Thoracic aorta (tissue), 2 donors: ENCODE measurements at places on chromosomes 5 and 9. TPM values are rescaled to one million over a fixed set of nuclear protein-coding genes. Genes with fewer than 3 reads are reported as not detected.

SNCAIP gene
- 8.5 TPM for total RNA-seq

FAM78A gene
- 5.7 TPM for total RNA-seq

TGFBI gene
- 173 TPM for total RNA-seq

FOXD4 gene
- not detected for total RNA-seq

TAF1L gene
- not detected for total RNA-seq

FBP2 gene
- 0.49 TPM for total RNA-seq

PCDHA9 gene
- 1.1 TPM for total RNA-seq

ALDH7A1 gene
- total RNA-seq: 17.6 TPM

FSD1L gene
- total RNA-seq: 5.1 TPM

KCNMB1 gene
- total RNA-seq: 30.1 TPM

KCTD16 gene
- 0.35 TPM for total RNA-seq

OR1Q1 gene
- total RNA-seq: not detected

CLTA gene
- total RNA-seq: 127 TPM

F12 gene
- total RNA-seq: not detected

SPINK6 gene
- not detected for total RNA-seq

CFAP90 gene
- total RNA-seq: not detected

SPINK13 gene
- not detected for total RNA-seq

C5orf52 gene
- total RNA-seq: not detected

PCDHGB2 gene
- total RNA-seq: 13.4 TPM

DBN1 gene
- 91.2 TPM for total RNA-seq

PCDHB6 gene
- 3.8 TPM for total RNA-seq

PIP5K1B gene
- total RNA-seq: 3.9 TPM

SYNPO gene
- 191 TPM for total RNA-seq

PCDHB12 gene
- 7.4 TPM for total RNA-seq
